Activated naive CD4-positive, alpha-beta T cell treated with anti-CD3 and anti-CD28 coated beads, Interleukin-2, amount 50 U/mL, for 72 hours (primary cell): ENCODE measurements at places on chromosomes 16 and 17. TPM values are rescaled to one million over a fixed set of nuclear protein-coding genes. Genes with fewer than 3 reads are reported as not detected.

Gene HS3ST3B1
- 5.0 TPM for total RNA-seq

Gene KRTAP1-3
- not detected for total RNA-seq

Gene KRTAP4-3
- total RNA-seq = not detected

Gene GNG13
- not detected for total RNA-seq

Gene COTL1
- 583 TPM for total RNA-seq

Gene FA2H
- total RNA-seq = not detected

Gene SLC12A3
- not detected for total RNA-seq

Gene SLC52A1
- total RNA-seq = 0.23 TPM

DNA sequence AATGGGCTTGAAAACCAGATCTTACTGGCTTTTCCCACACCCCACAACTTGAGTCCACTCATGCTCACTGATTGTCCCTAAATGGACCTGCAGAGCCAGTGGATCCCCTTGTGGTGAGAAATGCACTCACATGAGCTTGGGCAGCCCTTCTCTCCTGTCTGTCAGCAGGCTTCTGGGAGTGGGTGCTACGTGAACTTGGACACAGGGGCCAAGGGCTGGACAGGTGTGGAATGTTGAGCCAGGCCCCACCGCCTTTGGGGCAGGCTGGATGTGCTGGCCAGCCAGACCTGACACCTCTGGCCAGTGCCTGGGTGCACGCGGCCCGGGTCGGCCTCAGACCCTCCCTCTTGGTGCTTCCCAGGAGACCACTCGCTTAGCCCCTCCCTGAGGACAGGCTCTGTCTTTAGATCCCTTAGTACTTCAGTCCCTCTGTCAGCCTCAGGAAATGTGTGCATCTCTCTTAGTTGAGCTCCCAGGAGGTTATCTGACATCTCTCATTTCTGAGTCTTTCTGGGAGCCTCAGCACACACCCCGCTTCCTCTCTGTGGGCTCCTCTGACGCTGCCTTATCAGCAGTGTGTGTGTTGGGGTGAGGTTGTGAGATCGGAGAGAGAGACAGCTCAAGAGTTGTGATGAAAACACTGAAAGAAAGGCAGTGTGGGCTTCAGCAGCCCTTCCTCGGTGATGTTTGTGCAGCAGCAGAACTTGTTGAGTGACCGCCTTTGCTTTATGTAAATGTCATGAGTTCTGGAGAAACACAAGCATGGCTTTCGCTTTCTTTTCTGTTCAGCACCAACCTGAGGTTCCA, 117.0 kb downstream of the RAB11FIP4 start:
- DNase-seq = peak; percentile 75

DNA sequence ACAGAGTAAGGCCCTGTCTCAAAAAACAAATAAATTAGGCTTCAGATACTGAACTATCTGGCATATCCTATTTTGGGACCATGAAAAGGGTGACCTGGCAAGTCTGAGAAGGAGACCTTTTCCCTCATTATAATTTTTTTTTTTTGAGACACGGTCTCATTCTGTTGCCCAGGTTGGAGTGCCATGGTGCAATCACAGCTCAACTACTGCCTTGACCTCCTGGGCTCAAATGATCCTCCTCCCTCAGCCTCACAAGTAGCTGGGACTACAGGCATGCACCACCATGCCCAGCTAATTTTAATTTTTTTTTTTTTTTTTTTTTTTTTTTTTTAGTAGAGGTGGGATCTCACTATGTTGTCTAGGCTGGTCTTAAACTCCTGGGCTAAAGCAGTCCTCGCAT, 37.3 kb downstream of the PLCG2 start:
- DNase-seq = no peak

DNA sequence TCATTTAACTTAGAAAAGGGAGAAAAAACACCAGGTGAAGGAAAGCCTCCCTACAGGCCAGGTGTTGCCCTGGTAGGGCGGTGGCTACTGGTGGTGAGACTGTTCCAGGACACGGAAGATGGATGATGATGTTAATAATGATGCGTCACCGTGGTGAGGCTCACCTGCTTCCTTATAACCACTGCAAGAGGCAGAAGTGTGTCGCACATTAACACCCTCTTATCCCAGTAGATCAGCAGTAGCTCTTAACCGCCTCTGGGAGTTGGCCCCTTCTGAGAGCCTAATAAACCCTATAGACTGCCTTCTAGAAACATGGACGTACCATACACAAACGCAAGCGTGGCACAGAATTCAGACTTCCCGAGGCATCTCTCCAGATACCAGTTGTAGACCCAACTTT, 7.8 kb downstream of the BFAR start:
- DNase-seq = no peak

DNA sequence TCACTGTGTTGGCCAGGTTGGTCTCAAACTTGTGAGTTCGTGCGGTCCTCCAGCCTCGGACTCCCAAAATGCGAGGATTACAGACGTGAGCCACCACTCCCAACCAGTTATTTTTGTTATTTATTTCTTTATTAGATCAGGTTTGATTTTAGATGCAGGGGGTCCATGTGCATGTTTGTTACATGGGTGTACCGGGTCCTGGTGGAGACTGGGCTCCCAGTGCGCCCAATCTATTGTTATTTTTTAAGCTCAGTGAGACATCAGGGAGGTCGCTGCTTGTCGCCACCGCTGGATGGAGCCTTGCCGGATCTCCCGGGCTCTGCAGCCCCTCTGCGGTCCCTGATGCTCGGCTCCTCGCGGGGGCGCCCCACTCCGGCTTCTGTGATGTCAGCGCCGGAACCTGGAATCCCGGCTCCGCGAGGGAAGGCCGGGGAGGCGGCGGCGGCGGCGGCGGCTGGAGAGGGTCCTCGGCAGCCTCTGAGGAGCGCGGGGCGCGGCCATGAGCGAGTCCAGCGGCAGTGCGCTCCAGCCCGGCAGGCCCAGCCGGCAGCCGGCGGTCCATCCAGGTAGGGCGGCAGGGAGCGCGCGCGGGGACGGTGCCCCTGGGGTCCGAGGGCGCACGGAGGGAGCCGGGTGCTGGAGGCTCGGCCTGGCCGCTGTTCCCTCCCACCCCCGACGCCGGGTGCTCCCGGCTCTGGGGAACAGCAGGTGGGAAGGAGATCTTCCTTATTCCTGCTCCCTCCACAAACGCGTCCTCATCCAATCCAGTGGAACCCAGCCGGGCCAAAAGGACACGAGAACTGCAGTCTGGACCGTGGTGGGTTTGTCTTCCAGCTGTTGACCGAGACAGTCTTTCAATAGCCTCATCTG, at the start of gene TMC7:
Gene TMC7, plus strand, starts transcription at position 370 of the 870 bp plus-strand sequence. Its CDS starts 130 bp downstream, at position 500.
- no peak for DNase-seq

DNA sequence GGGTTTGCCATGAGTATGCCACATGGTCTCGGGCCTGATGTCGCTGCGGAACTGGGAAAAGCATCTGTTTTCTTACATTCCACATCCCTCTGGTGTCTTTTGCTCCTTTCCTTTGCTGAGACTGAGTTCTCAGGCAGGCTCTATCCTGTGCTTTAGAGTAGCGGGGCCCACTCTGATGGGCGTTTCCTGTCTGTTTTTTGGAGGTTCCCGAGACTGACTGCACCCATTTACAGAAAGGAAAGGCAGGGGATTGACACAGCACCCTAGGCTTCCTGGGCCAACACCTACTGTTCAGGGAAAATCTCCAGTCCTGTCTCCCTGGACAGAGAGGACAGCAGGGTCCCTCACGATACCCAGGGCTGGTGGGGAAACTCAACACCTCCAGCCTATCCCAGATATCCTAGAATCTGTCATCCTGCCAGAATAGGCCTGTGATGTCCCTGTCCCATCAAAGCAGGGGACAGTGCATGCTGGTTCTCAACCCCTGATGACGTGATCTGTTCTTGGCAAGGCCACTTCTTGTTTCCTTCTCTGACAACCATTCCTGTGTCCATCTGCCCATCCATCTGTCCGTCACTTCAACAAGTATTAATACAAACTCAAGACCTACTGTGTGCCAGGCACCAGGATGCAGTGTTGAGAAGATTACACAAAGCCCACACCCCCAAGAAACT, 42.2 kb downstream of the ACTG1 start:
- no peak for DNase-seq

GRCh38 chr16:88004391-88004790, 53.2 kb downstream of the BANP start:
- peak; percentile 43 for DNase-seq

DNA sequence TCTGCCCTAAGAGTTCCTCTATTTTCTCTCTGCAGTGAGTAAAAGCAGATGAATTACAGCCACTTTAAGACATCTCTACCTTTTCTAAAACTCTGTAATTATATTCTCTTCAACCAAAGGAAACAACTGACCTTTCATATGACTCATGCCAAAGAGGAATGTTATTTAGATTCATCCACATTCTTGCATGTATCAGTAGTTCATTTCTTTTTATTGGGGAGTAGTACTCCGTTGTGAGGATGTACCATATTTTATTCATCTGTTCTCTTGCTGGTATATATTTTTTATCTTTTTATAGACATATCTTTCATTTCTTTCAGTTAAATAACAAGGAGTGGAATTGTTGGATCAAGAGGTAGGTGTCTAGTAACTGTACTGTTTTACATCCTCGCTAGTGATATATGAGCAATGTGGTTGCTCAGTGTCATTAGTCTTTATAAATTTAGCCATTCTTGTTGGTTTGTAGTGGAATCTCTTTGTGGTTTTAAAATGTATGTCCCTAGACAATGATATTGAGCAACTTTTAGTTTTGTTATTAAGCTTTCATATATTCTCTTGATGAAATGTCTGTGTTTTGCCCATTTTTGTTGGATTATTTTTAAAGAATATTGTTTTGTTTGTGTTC, 7.8 kb upstream of the MYH8 start:
- no peak for DNase-seq

DNA sequence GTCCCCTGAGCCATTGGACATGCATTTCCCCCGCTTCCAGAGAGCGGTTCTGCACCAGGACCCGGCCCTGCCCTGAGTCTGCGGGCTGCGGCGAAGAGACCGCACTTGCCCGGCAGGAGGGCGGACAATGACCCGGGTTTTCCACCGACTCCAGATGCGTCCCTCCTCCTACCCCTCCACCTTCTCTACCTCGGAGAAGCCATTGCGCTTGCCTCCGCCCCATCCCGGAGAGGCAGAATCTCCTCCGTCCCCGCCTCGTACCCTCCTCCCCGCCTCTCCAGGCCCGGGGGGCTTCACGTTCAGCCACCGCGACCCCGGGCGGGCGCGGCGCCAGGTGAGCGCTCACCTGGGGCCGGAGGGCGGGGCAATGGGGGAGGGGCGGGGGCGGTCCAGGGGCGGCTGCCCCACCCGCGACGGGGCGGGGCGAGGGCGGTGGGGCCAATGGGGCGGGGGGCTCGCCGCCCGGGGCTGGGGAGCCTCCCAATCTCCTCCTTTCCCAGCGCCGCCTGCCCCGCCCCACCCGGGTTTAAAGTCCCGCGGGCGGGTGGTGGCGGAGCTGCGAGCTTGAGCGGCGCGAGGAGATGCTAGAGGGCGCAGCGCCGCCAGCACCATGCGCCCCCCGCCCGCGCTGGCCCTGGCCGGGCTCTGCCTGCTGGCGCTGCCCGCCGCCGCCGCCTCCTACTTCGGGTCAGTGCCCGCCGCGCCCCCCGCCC, at the start of gene WNT9B:
Gene WNT9B, plus strand, starts transcription at position 555 of the 713 bp plus-strand sequence. Its CDS starts 56 bp downstream, at position 611.
- DNase-seq = peak; percentile 26

- no peak for DNase-seq
Measured at GRCh38 chr16:87369117-87369765, 14.3 kb downstream of the FBXO31 start.

GRCh38 chr17:15239491-15239890, 25.6 kb downstream of the PMP22 start:
- DNase-seq = no peak

GRCh38 chr17:42456223-42457106, 2.2 kb upstream of the ATP6V0A1 start:
- no peak for DNase-seq

GRCh38 chr17:82910041-82910481, 70.2 kb upstream of the ZNF750 start:
- DNase-seq = no peak
